ENCODE measurements at places on chromosomes 11 and 22.

DNA sequence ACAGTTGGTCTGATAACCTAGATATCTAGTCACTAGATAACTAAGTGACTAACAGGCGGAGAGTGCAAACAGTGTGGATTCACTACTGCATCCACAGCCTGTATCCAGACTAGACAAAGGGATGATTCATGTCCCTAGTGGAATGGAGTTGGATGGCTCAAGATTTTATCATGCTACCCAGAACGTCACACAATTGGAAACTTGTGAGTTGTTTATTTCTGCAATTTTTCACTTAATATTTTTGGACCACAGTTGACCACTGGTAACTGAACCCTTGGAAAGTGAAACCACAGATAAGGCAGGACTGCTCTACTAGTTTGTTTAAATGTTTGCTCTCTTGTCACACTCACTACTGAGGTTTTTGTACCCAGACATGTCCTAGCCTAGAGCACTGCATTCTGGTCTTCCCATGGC is 76.0 kb downstream of the UBASH3B start:
- no peak for DNase-seq

DNA sequence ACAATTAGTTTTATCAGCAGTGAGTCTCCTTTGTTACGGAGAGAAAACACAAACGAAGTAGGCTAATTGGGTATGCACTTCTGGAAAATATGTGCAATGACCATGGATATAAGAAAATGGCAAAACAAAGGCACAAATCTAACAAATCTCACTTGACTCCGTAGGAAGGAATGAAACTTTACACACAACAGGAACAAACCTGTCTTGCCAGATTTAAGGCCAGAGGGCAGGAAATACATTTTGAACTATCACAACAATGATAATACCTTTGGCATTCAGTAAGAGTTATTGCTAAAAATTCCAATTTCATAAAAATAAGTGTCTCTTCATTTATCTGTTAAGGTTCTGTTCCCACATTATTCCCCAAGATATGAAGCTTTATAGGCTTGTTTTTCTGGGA is 36.6 kb downstream of the SLC25A17 start:
- no peak for DNase-seq

- no peak for DNase-seq
These were observed 63.4 kb upstream of the UCP3 start for GRCh38 chr11:74072286-74072685.

GRCh38 chr22:29503811-29504372 is 23.9 kb downstream of the NEFH start:
- DNase-seq = no peak

GRCh38 chr11:34250211-34250610 is 107.6 kb downstream of the ABTB2 start:
- DNase-seq = no peak

GRCh38 chr11:64316672-64317324 is 561 bp downstream of the TRMT112 start:
- DNase-seq = no peak

- no peak for DNase-seq
These were observed 900.0 kb downstream of the LUZP2 start for GRCh38 chr11:25396847-25397246.

GRCh38 chr22:19036523-19037273 is 85.5 kb downstream of the DGCR2 start:
- no peak for DNase-seq

- DNase-seq = no peak
These were observed 90.7 kb downstream of the RTL6 start for GRCh38 chr22:44407171-44407986.

GRCh38 chr11:105032495-105032894 is 2.4 kb downstream of the CASP1 start:
- DNase-seq = no peak

GRCh38 chr11:120674542-120674941 is 163.0 kb downstream of the GRIK4 start:
- no peak for DNase-seq

DNA sequence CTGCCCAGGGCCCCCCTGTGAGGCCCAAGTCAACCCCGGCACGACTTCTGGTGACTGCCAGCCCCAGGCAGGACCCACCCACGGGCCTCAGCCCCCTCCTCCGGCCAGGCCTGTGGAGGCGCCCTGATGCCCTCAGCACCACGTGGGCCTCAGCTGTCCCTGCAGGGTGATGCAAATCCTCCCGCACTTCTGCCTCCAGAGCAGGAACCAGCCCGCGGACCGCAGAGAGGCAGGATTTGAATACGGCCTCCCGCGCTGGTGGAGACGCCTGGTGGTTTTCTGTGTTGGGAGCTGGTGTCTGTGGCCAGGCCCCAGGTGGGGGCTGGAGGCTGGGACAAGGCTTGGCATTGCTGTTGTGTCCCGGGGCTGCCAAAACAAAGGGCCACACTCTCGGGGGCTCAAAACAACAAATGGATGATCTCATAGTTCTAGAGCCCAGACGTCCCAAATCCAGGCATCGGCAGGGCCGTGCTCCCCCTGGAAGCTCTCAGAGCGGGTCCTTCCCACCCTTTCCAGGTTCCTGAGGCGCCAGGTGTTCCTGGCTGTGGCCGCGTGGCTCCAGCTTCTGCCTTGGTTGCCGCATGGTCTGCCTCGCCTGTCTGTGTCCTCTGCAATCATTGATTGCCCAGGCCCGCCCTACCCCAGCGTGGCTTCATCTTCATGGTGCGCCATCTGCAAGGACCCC is 19.4 kb downstream of the TRPM5 start:
- no peak for DNase-seq

- DNase-seq = no peak
These were observed 15.5 kb downstream of the EFCAB6 start for GRCh38 chr22:43796567-43796966.

- no peak for DNase-seq
These were observed 38.2 kb downstream of the SYTL2 start for GRCh38 chr11:85772695-85773094.

- DNase-seq = no peak
These were observed 4.9 kb downstream of the PLXNB2 start for GRCh38 chr22:50302564-50302963.

DNA sequence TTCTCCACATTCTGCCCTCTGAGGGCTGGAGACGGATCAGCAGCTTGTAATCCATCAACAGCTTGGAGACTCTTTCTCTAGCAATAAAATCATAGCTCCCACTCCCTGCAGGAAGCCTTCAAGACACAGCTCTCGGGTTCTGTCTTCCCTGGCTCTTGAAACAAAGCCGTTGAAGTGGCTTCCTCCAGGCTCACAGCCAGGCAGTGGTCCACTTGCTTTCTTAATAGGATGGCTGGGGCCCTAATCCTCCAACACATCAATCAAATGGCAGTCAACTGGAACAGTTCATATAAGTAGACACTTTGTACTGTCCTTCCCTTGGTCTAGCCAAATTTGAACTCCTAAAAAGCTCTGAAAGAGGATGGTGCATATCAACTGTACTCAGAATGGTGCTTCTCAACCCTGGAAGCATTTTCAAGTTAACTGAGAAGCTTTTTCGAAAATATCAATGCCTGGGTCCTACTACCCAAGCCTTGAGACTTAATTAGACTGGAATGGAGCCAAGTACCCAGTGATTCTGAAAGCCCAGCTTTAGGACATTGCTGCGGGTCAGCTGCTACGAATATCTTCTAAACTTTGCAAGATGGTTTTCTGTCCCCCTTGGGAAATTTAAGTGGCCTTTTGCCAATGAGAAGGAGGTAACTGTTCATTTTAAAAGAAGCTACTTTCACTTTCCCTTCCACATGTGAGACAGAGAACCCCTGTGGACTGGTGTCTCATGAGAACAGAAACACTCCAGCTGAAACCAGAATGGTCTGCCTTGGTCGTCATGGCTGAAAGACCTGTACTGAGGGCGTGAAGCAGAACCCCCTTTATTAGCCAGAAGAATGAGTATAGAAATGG is 74.7 kb downstream of the SC5D start:
- DNase-seq = no peak

GRCh38 chr11:27276141-27276540 is 86.9 kb downstream of the CCDC34 start:
- DNase-seq = no peak

DNA sequence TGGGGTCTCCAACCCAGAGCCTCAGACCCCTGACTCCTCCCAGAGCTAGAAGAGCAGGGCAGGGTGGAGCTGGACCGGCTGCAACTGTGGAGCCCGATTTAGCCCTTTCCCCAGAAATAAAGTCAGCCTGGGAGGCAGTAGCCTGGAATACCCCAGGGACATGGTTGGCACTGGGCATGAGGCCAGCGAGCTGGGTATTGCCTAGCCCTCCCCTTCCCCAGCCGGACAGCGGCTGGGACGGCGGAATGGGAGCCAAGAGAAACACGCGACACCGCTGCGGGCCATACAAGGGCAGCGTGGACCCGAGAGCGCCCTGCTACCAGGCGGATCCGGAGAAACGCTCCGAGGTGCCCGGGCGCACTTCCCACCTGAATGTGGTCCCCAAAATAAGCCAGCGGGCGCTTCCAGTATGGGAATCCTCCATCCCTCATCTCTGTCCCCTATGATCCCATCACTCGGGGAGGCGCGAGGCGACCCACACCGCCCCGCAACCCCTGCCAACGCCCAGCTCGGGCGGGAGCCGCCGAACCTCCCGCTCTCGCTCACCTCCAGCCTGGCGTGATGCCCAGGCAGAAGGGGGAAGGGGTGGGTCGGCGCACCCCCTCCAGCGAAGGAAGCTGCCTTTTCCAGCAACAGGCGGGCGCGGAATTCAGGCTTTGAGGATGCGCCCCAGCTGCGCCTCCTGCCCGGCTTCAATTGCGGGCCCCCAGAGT is 758 bp downstream of the MCAM start:
- no peak for DNase-seq

GRCh38 chr11:96303064-96303463 is 39.9 kb downstream of the MAML2 start:
- no peak for DNase-seq

GRCh38 chr11:86902345-86902744 is 52.9 kb downstream of the FZD4 start:
- DNase-seq = no peak

DNA sequence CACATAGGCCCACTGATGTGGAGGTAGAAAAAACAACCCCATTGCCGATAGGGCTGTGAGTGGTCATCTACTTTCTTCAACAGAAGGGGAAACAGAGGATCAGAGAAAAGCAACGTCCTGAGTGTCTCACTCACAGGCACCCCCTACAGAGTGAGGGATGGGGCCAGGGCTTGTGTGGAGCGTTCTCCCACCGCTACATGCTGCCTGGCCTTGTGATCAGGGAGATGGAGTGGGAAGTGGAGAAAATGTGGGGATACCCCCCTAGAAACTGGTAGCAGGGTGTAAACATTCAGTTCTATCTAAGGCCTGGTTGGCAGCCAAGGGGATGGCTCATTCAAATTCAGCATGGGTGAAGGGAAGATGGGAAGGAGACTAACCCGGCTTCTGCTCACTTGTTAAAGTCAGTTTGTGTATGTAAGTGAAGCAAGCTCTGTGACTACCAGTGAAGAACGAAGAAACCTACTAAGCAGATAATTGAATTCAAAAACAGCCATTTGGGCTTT is 73.0 kb upstream of the NAV2 start:
- no peak for DNase-seq

- no peak for DNase-seq
These were observed 147.9 kb upstream of the PLET1 start for GRCh38 chr11:112408517-112408916.

GRCh38 chr11:6538945-6539344 is 41.9 kb downstream of the DNHD1 start:
- no peak for DNase-seq

GRCh38 chr11:77211594-77212251 is 83.7 kb downstream of the MYO7A start:
- DNase-seq = no peak

DNA sequence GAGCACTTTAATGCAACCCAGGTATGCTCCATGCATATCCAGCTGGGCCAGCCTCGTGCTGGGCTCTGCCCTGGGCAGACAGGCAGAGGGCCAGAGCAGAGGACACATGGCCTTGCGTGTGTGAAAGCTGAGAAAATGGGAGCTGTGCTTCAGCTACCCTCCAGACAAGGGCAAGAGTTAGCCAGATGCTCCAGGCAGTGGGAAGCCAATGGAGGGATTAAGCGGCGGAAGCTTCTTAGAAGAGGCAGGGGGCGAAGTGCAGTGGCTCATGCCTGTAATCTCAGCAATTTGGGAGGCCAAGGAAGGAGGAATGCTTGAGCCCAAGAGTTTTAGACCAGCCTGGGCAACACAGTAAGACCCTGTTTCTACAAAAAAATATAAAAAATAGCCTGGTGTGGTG is 9.8 kb upstream of the ARHGEF17 start:
- no peak for DNase-seq

GRCh38 chr11:3218483-3219280 is at the start of gene MRGPRG:
Gene MRGPRG (minus strand): TSS chr11:3218813. CDS start chr11:3218813, 0 bp downstream.
- no peak for DNase-seq

GRCh38 chr11:129141748-129142523 is 50.2 kb downstream of the ARHGAP32 start:
- no peak for DNase-seq

DNA sequence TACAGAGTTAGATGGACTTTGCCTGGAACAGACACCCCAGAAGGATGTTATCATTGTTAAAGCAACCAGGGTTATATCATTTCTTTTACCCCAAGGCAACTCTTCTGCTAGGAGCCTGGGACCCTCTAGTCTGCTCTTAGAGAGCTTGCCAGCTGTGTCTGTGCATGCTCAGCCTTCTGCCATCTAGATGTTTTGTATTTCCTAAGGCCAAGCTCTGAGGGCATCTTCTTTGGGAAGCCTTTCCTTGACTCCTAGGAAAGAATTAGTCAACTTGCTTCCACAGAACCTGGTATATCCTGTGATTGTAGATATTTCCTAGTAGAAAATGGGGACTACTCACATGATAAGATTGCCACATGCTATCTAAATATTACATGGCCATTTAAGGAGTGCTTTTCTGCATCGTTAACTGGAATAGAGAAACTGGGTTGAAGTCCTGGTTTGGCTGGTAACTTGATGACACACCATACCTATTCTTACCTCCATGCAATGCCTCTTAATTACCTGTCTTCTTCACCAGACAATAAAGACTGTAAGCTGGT is 87.6 kb downstream of the STIM1 start:
- DNase-seq = no peak

DNA sequence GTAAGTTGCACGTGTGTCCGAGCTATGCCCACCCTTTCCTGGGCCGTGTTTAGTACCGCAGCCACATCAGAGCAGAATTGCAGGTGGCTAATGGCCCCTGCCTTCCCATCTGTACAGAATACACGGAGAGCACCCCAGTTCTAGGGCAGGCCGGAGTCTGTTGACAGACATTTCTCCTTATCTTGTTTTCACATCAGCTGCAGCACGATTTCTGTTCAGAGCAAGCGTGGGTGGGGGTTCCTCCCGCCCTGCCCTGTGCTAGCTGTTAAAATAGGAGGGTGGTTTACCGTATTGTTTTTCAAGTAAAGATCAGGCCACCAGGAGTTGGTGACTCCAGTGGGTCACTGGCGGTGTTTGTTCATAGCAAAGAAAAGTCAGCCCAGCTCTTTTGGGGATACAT is 41.1 kb downstream of the UBASH3B start:
- peak; percentile 36 for DNase-seq
